T-cell (primary cell): ENCODE measurements at places on chromosomes 3 and 15.

- no peak for DNase-seq
- H3K4me3 ChIP-seq = no peak overlapping the region
- H3K27ac ChIP-seq = no peak overlapping the region
- H3K27me3 ChIP-seq = no peaks in the 10 kb centered on the region
Measured at GRCh38 chr3:128240232-128240631, 87.0 kb downstream of the EEFSEC start.

GRCh38 chr3:79657076-79657475 lies 110.7 kb downstream of the ROBO1 start:
- H3K27ac ChIP-seq = no peak overlapping the region
- no peaks in the 10 kb centered on the region for H3K4me1 ChIP-seq
- H3K4me3 ChIP-seq = no peak overlapping the region
- no peaks in the 10 kb centered on the region for H3K36me3 ChIP-seq

- DNase-seq = no peak
- no peaks in the 10 kb centered on the region for H3K36me3 ChIP-seq
- H3K27ac ChIP-seq = no peak overlapping the region
- H3K27me3 ChIP-seq = peaks cover 32% of the 10 kb centered on the region
- H3K4me3 ChIP-seq = no peak overlapping the region
Measured at GRCh38 chr15:28098360-28098765, 752 bp downstream of the OCA2 start.

- DNase-seq = no peak
- H3K4me1 ChIP-seq = peaks cover 19% of the 10 kb centered on the region
Measured at GRCh38 chr3:58241306-58242044, 3.9 kb downstream of the ABHD6 start.

DNA sequence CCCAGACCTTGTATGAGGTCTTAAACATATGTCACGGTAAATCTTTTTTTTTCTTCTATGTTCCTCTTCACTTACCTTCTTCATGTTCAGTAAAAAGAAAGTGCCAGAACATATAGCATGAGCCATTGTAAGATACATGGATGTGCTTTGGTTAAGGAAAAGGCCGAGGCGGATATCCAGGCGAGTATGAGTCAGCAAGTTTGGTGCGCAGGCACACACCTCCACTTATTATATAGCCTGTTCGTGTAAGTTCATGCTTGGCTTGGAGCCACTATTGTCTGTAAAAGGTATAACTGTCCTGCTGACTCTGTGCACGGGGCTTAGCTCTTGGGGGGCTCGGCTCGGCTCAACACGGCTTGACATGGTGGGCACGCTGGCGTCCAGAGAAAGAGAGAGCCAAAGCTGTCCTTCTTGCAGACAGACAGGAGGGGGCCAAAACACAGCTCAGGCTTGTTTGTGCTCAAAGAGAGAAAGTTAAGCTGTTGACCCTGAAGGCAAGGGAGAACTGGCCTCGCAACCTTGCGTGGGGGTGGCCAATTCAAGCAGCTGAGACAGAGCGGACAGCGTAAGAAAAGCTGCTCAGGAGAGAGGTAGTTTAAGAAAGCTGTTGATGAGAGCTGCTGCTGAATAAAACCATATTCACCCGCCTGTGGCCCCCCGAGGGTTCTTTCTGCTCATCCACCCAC lies 251.2 kb downstream of the SLC9A9 start:
- H3K4me1 ChIP-seq = no peaks in the 10 kb centered on the region
- H3K4me3 ChIP-seq = no peak overlapping the region
- no peak overlapping the region for H3K27ac ChIP-seq
- no peaks in the 10 kb centered on the region for H3K27me3 ChIP-seq
- no peak for DNase-seq

DNA sequence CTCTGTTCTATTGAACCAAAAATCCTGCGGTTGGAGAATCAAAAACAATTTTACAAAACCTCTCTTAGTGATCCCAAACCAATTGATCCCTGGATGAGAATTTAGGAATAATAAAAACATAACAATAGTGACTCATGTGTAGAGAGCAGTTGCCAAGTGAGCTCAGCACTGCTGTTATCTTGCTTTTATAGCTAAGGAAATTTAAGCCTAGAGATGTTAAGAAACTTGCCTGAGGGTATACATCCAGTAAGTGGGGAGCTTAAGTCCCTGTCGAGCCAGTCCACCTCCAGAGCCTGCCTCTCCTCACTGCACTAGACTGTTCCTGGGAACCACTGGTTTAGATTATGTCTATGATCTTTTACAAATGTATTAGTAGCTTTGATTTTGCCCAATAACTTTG lies 358.4 kb upstream of the LMCD1 start:
- H3K27ac ChIP-seq = no peak overlapping the region
- no peak for DNase-seq
- H3K36me3 ChIP-seq = no peaks in the 10 kb centered on the region
- H3K4me1 ChIP-seq = no peaks in the 10 kb centered on the region
- no peaks in the 10 kb centered on the region for H3K27me3 ChIP-seq
